Amygdala (tissue), 56 donors: ENCODE measurements at places on chromosomes 6 and 20.

GRCh38 chr6:156600678-156601077 is 176.5 kb upstream of the ARID1B start:
- DNase-seq, result no peak

- DNase-seq, result no peak
Measured at GRCh38 chr6:45118754-45119153, 209.4 kb upstream of the RUNX2 start.

- no peak for DNase-seq
Measured at GRCh38 chr6:66926060-66926459, 1219.0 kb upstream of the EYS start.

GRCh38 chr6:160534050-160534696 is 129.9 kb downstream of the LPA start:
- peak; percentile 26 for DNase-seq
